Breast epithelium (tissue), 4 donors: ENCODE measurements at places on chromosomes 3 and 15. TPM values are rescaled to one million over a fixed set of nuclear protein-coding genes. Genes with fewer than 3 reads are reported as not detected.

DNA sequence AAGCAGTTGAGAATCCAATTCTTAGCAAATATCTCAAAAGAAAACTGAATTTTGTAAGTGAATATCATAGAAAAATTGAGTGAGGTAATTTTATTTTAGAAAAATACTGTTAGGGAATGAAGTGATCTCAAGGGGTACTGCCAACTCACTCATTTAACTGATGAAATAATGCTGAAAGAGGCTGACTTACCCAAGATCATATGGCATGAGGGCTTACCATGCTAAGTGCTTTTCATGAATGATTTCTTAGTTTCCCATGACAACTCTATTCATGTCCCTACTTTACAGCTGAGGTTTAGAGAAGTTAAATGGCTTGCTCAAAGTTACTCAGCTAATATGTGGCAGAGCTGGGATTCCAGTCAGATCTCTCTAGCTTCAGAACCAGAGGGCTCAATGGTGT lies 30.6 kb downstream of the CCDC14 start:
- no peak for DNase-seq

DNA sequence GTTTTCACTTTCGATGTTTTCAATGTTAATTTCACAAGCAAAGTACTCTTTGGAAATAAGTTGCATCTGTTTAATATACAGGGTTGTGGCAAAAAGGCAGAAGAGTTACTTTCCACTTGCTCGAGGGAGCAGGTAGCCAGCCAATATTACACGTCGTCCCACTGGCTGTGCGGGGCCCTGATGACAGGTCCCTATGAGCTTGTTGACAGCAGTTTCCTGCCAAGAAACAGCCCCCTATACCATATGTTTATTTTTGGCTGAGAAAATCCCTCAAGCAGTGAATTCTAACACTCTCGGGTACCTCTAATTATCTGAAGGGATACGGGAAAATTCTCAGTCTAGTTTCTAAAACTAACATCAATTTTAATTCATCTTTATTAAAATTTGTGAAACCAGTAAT lies 116.8 kb upstream of the SGO1 start:
- no peak for DNase-seq

GRCh38 chr3:129017484-129017899 lies 16.4 kb downstream of the EFCC1 start:
- DNase-seq = no peak

GRCh38 chr3:29065211-29065785 lies 215.6 kb upstream of the RBMS3 start:
- peak; percentile 53 for DNase-seq

DNA sequence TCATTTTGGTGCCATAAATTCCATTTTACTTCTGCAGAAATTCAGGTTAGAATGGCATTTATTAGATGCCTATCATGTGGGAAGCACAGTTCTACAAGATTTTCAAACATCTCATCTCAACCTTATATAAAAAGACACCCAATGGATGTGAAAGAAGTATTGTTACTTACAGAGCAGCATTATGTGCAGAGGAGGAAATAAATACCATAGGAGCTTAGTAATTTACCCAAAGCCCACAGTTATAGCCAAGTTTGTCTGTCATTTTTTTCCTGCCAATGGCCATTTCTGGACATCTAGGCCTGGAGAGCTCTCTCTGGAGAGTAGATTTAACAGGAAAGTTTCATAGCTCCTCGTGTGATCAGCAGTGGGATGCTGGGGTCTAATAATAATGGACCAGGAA lies 659.4 kb upstream of the NAALADL2 start:
- DNase-seq = no peak

- DNase-seq = no peak
Measured at GRCh38 chr3:186004671-186005070, 66.9 kb upstream of the TRA2B start.

GRCh38 chr3:2212206-2212605 lies 113.5 kb downstream of the CNTN4 start:
- no peak for DNase-seq

DNA sequence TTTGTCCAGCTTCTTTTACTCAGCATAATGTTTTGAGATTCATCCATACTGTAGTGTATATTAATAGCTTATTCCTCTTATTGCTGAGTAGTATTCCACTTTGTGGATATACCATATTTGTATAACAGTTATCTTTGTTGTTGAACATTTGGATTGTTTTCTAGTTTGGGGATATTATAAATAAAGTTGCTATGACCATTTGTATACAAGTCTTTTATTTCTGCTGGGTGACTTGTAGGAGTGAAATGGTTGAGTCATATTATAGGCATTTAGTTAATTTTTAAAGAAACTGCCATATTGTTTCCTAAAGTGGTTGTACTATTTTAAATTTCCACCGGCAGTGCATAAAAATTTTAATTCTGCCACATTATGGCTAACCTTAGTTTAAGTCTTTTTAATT lies 53.4 kb downstream of the RPL39L start:
- no peak for DNase-seq

DNA sequence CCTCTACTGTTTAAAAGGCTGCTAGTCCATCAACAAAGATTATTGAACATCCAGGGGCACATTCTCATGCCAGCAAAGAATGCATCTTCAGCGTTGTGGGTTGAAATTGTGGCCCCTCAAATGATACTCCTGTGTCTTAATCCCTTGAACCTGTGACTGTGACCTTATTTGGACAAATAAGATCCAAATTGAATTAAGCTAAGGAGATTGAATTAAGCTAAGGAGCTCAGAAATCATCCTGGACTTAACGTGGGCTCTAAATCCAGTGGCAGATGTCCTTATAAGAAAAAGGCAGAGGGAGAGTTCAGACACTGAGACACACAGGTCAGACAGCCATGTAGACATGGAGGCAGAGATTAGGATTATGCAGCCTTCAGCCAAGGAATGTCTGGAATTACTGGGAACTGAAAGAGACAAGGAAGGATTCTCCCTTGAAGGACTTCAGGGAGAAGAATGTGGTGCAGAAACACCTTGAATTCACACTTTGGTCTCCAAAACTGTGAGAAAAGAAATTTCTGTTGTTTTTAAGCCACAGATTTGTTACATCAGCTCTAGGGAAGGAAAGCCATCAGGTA lies 57.3 kb upstream of the SLC24A5 start:
- no peak for DNase-seq

DNA sequence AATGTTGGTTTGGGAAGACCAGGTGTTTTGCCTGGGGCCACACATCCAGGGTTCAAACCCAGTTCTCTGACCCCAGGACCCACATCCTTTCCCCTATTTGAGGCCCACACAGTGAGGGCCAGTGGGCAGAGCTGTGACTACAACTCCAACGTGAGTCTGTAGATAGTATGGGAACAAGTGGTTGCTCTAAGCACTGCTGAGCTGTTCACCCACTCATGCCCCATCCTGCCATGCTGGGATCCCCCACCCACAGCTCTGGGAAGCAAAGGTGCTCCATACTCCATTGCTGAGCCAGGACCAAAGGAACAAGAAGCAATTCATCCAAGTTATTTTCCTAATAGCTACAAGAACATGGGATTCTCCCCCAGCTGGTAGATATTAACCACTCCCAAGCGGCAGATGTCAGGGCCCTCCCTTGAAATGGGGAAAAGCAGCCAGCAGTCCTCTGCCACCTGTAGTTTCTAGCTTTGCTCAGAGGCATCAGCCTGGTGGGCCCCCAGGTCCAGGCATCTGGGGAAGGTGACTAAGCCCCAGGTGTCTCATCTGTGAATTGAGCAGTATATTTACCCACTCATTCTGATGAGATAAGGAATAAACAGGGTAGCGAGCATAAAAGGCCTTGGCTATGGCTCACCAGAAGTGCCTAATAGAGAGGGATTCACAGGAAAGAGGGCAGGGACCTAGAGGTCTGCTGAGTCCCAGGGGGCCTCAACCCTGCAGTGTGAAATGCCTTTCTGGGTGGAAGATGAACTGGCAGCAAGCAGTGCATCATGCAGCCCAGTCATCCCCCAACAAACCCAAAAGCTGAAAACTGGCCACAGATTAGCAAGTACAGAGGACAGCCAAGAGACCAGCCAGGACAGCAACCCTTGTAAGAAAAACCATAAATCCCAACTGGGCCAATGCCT lies 33.4 kb downstream of the POC1A start:
- no peak for DNase-seq

DNA sequence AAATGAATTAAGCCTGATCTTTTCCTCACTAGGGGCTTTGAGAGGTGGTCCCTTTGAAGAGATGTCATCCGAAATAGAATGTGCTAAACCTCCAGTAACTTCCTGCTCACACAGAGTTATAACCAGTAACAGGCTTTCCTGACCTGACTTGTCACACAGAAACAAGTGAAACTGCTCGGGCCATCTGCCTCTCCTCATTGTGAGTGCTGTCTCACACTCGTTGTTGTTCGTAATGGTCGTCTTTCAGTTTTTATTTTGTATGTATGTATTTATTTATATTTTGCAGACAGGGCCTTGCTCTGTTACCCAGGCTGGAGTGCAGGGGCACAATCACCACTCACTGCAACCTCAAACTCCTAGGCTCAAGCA lies 24.0 kb downstream of the ACSBG1 start:
- DNase-seq = no peak

DNA sequence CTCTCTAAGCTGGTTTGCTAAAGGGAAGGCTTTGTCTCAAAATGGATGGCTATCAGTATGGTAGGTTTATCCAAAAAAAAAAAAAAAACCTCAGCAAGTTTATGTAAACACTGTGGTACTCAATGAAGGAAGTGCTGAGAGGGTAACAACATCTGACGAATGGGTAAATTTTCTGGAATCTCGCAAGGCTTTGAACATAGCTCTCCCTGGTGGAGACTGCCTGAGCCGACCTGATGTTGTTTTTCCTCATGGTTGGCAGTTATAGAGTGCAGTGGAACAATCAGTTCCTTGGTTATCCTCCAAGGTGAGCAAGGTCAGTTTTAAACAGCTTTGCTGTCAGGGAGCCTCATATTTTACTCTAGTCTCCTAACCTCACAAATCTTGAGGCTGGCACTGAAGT lies 94.6 kb downstream of the ZPLD1 start:
- DNase-seq = no peak

- no peak for DNase-seq
Measured at GRCh38 chr15:56176996-56177395, 66.7 kb downstream of the RFX7 start.

DNA sequence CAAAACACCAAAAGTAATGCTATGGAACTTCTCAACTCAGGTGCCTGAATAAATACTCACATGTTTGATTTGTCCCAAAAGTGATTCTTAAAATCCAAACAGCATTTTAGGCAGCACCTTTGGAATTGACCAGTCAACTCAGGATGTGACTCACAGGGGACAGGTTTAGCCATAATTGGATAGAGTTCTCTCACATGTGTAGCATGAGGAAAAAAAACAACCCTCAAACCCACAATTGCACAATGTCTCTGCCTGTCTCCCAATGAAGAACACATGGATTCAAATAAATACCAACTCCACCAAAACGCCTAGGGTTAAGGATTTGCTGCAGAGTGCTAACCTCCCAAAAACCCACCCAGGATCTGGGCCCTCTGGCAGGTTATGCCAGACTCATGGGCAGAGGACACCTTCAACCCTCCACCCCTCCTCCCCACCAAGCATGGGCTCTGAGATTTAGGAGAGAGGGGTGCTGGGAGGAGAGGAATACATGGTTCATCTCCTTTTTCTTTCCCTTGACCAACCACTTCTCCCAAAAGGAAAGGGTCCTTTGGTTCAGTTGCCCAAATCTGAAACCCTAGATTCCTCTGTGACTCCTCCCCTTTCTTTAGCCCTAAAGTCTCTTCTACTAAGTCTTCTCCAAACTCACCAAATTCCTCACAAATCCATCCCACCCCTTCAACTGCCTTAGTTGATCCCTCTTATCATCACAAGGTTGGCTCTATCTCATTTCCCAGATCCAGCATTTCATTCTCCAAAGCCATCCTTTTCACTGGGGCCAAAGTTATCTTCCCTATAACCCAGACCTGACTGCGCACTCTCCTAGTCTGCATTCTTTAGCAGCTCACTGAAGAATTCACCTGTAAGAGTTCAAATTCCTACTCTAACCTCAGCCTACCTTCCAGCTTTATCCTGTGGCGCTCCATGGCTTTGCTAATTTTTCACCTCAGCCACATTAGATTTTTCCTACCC lies 7.7 kb downstream of the RYK start:
- DNase-seq = no peak

GRCh38 chr3:12750223-12750622 lies 8.8 kb downstream of the TMEM40 start:
- DNase-seq = no peak

GRCh38 chr15:78671626-78672211 lies 30.7 kb upstream of the CHRNB4 start:
- DNase-seq = no peak

- no peak for DNase-seq
Measured at GRCh38 chr3:53161450-53161819, 426 bp downstream of the PRKCD start.

KLHL18 gene
- total RNA-seq = 14.5 TPM

UBAP1L gene
- total RNA-seq = 7.2 TPM

PPARG gene
- total RNA-seq = 96.0 TPM

C3orf80 gene
- total RNA-seq = 0.16 TPM

SCN5A gene
- total RNA-seq = 0.29 TPM
